ENCODE measurements at places on chromosomes 2 and 18.

DNA sequence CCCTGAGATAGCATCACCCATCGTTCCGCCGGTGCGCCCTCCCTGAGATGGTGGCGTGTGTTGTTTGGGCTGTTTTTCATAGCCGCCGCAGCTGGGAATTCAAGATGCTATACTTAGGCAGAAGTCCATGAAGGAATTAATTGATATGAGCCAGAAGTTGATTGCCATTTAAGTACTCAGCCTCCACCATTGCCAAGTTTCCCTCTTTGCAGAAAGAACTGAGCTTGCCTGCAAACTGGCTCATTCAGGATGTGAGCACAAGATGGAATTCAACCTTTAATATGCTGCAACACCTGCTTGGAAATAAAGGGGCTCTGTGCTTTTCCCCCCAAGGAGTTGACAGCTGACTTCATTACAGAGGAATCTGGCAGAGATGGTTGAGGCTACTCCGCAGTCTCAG is 295.5 kb downstream of the ZNF521 start:
- DNase-seq: no peak

DNA sequence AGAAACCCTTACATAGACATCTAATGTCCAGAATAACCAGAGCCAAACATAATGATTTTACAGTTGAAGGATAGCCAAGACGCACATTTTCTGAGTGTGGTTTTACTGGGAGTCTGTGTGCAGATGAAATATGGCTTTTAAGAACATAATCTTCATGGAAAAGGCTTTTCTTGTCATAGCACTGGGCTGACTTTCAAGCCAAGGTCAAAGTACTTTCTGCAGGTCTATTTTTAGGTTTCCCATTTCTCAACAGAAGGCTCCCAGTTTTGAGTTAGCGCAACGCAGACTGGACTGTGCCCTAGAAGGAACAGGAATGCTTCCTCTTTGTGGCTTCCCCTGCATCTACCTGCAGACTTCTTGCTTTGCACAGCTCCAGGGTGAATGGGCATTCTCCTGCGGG is 92.3 kb upstream of the UPP2 start:
- no peak for DNase-seq

GRCh38 chr2:241511091-241511741 is 2.8 kb upstream of the STK25 start:
- no peak for DNase-seq

- DNase-seq: no peak
These were observed 2.4 kb downstream of the NR4A2 start for GRCh38 chr2:156329927-156330726.

- DNase-seq: no peak
These were observed 323.0 kb downstream of the PTPRM start for GRCh38 chr18:7890075-7890474.

DNA sequence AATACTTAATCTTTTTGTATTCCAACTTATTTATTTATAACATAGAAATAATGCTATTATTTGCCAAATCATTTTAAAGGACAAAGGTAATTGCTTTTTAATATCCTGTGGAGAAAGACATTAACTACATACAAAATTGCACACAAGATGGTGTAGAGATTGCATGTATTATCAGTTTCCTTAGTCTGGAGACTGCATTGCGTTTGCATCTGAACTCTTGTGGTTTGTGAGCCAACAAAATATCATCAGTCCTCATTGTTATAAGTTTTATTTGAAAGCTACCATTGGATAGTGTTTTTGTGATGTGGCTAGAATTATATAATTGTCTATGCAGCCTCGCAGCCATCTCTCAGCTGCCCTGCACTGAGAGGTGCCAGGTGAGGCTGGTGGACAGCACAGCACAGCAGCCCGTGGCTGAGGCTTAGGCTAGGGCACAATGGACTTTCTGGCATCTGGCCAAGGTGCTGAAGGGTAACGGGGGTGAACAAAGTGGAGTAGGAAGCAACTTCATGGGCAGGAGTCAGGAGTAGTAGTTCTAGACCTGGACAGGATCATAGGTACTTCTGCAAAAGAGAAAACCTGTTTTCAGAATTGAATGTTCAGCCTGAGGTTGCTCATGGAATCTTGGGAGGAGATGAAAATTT is 15.1 kb downstream of the RASGRP3 start:
- no peak for DNase-seq

DNA sequence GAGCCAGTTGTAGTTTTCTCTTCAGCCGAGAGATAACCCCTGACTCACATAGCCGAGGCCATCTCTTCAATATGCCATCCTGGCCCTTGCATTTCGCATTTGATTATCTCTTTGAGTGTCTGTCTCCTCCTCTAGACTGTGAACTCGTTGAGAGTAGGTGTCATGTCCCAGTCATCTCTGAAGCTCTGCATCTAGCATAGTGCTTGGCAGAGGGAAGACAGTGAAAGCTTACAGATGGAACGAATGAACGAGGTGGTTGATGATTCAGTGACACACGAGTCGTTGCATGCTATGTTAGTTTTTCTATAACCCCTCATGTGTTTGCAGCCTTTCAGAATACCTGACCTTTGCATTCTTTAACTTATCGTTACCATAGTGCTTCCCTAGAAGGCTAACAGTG is 59.9 kb upstream of the CYRIA start:
- no peak for DNase-seq

- peak; percentile 38 for DNase-seq
These were observed 620 bp upstream of the GALNT1 start for GRCh38 chr18:35580701-35581539.

DNA sequence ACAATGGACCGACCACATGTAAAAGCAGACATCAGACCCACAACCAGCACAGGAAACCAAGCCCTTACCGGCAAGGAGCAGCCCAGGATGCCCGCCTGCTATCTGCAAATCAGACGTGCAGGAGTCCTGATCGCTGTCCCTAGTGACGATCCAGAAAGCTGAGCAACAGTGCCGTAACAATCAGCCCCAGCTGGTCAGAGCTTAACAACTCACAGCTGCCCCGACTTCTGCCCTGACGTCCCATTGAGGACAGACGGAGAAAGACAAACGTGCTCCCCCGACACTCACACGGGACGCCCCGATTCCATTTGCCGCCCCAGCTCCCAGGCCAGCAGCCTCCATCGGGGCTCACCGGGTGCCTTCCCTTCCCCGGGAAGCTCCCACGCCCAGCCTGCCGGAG is 39.8 kb upstream of the PXDN start:
- no peak for DNase-seq

DNA sequence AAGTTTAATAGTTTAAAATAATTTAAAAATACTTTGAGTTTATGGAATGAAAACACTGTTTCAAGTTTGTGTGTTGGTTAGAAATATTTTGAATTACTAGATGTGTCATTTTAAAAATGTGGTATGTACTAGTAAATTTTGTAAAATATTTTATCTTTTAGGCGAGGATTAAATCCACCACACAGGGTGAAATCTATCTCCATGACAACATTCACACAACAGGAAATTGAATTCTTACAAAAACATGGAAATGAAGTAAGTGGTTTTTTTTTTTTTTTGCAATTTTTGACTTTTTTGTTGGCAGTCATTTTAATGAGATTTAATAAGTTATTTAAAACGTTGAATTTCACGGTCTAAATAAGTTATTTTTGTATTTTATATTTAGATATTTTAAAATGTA is 19.4 kb downstream of the AGFG1 start:
- DNase-seq: no peak

DNA sequence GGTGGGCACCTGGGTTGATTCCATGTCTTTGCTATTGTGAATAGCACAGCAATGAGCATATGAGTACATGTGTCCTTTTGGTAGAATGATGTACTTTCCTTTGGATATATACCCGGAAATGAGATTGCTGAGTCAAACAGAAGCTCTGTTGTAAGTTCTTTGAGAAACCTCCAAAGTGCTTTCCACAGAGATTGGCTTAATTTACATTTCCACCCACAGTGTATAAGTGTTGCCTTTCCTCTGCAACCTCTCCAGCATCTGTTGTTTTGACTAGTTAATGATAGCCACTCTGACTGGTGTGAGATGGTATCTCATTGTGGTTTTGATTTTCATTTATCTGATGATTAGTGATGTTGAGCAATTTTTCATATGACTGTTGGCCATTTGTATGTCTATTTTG is 194.8 kb downstream of the ZNF804A start:
- DNase-seq: no peak

DNA sequence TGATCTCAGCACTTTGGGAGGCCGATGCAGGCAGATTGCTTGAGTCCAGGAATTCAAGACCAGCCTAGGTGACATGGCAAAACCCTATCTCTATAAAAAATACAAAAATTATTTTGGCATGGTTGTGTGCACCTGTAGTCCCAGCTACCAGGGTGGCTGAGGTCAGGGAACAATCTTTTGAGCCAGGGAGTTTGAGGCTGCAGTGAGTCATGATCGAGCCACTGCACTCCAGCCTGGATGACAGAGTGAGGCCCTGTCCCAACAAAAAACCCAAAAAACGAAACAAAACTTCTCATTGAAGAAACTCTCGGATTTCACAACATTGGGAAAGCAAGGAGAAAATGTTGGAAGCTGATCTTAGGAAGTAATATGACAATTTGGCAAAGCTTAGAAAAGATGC is 317.3 kb upstream of the MGAT5 start:
- no peak for DNase-seq

DNA sequence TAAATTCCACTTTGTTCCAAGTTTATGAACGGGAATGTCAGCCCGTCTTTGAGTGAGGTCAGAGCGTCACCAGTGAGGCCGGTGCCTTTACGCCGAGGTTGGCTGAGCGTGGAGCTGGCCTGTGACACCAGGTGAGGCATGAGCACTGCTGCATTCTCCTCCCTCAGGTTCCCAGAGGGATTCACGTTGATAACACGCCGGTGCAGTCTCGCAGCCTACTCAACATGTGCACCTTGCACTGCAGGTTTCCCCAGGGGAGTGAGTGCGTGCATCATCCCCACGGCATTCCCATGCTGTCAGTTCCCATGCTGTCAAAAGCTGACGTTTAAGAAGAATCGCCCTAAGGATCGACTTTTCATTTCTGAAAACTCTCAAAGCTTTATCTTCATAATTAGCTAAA is 213.3 kb downstream of the LDLRAD4 start:
- no peak for DNase-seq

GRCh38 chr2:235636546-235636945 is 142.7 kb downstream of the AGAP1 start:
- DNase-seq: no peak

GRCh38 chr2:201975964-201976612 is 57.6 kb upstream of the FZD7 start:
- DNase-seq: no peak

DNA sequence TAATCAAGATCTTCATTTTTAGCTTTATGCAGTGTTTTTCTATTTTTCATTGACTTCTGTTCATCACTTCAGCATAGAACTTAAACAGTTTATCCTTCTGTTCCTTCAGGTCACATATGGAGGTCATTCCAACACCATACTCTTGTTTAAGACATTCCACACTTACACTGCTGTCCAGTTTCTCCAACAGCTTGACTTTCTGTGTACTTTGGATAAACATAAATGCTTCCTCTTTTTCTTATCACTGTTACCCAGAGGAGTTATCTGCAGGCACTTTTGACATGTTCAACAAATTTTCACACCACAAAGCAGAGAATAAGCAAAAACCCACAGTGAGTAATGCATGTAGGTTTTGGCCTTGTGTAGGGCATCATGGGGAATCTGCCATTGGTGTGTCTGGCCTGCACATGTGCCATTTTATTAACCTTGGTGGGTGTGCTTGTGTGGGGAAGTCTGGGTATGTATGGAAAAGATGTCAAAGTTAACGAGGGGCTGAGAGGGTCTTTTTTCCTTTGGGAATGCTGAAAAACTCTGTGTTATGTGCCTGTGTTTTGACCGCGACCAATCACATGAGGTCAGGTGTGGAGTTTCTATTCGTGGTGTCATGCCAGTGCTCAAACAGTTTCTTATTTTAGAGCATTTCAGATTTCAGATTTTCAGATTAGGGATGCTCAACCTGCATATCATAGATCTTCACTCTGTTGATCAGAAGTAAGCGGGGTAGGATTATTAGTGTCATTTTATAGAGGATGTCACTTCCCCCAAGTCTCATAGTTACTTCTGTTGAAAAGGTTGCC is 53.9 kb upstream of the ACVR1 start:
- DNase-seq: no peak

- DNase-seq: no peak
These were observed 320.9 kb upstream of the TCF4 start for GRCh38 chr18:55908901-55909366.

DNA sequence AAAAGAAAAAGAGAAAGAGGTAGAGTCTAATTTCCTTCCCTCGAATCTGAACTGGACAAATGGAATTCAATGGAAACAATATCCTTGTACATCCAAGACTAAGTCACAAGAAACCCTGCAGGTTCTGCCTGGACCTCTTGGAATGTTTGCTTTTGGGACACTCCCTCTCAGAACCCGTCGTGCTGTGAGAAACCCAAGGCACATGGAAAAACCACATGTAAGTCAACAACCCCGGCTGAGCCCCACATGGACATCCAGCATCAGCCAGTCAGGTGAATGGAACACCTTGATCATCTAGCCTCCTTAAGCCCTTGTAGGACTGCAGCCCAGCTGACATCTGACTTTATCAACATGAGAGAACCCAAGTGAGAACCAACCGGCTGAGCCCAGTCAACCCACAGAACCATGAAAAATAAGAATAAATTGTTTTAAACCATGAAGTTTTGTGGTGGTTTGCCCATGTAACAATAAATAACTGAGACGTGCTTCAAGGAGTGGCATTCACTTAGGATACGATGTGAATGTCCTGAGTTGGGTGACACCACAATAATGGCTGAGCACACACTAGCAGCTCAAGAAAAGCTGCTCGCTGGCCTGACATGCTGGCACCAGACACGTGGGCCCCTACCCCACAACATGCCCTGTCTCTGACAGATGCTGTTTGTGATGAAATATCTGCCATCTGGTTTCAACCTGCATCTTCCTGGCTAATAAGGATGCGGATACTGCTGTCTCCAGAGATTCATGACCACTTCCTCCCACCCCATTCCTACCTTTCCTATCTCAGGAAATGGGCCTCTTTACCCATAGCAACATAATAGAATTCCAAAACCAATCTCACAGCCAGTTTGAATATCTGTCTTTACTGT is 28.8 kb downstream of the PKDCC start:
- DNase-seq: no peak

DNA sequence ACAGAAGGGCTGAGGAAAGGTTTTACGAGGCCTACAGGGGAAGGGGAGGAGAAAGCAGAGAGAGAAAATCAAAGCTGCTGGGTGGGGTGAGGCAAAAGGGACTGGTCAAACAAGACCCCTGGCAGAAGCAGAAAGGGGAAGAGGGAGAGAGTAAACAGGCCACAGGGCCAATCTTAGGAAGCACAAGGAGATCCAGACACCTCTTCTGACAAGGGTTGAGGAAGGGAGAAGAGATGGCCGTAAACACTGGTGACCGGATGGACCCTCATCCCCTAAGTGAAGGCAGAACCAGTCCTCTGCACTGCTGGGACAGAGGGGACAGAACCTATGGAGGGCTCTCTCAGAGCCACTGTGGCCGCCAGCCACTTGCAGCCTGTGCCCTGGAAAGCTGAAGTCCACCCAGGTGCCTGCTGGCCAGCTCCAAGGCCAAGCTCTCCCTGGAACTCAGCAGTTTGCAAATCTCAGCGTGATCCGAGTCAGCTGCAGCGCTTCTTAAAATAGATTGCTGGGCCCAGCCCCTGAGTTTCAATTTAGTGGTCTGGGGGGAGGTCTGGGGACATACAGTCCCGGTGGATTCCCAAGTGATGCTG is 108.8 kb downstream of the TMEM163 start:
- no peak for DNase-seq

Measured in CD8-positive, alpha-beta T cell (primary cell).